ENCODE measurements at places on chromosomes 6 and 20.

DNA sequence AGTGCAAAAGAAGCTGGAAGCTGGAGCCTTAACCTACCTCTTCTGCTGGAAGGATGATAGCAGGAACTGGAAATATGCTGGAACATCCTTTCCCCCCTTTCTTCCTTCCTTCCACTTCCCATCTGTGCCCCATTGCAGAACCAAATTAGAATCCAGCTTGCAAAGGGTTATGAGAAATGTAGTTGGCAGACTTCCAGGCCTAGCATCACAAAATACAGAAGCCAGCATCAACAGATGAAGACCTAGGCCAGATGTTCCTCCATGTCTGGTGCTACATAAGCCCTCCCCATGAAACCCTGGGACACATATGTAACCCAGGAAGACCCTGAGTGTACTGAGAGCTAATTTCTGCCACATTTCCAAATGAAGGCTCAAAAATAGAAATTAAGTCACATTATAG, 40.0 kb upstream of the TFAP2B start:
- DNase-seq: no peak

DNA sequence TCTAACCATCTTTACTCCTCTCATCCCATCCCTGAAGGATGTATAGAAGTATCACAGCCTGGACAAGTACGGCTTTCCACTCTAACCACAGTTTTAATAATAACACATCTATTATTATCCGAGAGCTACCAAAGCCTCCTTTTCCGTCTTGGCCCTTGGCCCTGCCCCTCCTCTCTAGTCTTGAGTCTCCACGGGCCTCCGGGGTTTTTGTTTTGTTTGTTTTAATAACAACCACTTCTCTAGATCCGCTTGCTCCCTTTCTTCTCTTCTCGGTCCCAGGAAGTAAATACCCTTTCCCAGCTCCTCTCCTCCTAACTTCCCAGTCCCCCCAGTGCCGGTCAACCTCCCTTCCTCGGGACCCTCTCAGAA, 661 bp downstream of the LCA5 start:
- DNase-seq: no peak

GRCh38 chr20:25549843-25550477, 35.4 kb downstream of the NINL start:
- DNase-seq: no peak

- no peak for DNase-seq
Measured at GRCh38 chr6:154403788-154404187, 47.2 kb upstream of the IPCEF1 start.

- no peak for DNase-seq
Measured at GRCh38 chr20:15992564-15992963, 580.7 kb downstream of the KIF16B start.

DNA sequence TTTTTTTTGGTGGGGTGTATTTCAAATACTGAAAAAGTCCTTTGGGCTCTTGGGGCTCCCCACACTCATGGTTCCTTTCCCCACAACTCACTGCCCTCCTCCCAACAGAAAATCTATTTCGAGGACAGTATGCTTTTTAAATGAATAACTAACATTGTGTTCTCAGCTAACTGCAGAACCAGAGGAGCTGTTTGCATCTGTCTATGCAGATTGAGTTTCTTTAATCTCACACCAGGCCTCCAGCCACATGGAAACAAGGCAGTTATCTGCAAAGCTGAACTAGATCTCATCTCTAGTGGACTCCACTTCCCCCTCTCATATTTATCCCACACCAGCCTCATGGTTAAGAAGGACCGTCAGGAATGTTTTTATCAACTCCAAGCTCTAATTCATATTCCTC, 955.1 kb downstream of the KIF16B start:
- DNase-seq: no peak

DNA sequence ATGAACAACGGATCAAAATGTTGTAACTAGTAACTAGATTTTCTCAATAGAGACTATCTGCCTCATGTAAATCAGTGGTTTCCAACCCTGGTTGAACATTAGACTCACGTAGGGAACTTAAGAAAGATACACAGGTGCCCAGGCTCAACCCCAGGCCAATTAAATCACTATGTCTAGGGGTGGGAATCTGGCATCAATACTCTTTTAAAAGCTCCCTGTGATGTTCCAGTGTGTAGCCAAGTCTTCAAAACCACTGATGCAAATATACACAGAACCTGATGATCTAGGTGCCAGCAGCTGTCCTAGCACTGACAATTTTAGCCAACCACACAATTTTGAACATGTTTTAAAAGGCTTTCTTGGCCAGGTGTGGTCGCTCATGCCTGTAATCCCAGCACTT, 128.7 kb downstream of the TBC1D32 start:
- DNase-seq: no peak

DNA sequence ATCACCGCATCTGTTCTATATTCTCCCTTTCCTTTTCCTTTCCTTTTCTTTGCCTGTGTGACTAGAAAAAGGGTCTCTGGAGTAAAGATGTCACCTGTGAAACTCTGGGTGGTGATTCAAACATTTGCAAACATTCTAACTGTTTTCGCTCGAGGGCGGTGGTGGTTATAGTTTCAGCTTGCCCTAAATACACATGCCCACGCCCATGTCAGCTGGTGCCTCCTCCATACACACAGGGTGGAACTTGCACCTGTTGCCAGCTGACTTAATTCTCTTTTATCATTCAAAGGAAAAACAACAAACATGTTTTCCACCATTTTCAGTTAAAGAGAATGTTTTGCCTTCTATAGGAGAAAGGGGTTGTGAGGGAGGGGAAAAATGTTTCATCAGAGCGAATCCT, 381.9 kb upstream of the ARID1B start:
- DNase-seq: no peak

- DNase-seq: no peak
Measured at GRCh38 chr6:155222506-155222905, 41.3 kb upstream of the CLDN20 start.

DNA sequence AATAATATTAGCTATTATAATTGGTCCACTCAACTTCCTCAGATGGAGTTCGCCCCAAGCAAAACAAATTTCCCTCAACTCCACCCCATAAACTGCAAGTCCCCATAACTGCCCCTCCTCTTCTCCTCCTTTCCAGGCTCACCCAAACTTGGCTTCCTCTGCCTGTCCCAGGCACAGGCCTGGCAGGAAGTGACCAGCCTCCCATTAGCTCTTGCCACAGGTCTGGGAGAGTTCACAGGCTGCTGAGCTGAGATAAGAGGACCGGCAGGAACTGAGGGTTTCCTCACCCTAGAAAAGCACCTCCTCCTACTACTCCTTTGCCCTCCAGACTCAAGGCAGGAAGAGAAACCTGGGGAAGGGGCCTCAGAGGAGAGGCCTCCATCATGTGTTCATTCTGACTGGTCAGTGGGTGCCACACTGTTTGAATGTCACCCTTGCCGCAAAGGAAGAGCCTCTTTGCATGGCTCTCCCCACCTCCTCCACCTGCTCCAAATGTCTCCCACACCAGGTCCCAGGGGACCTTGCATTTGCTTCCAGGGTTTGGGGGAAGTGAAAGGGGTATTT, 24.5 kb upstream of the SMIM29 start:
- DNase-seq: no peak

DNA sequence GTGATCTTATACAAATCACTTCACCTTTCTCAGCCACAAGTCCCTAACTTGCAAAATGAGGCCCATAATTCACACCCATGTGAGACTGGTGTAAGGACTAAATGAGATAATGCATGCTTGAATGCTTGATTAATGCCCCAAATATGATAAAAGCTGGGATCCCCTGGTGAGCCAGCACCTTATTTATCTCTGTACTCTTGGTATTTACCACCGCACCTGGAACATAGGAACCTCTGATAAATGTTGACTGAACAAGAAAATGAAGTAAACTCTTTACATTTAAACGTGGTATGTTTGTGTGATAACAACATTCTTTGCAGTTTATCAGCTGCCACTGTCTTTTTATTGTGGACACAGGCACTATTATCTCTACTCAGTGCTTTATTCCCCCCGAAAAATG, 2.5 kb upstream of the APOBEC2 start:
- no peak for DNase-seq

GRCh38 chr6:43246301-43247113, 3.2 kb downstream of the TTBK1 start:
- DNase-seq: no peak

DNA sequence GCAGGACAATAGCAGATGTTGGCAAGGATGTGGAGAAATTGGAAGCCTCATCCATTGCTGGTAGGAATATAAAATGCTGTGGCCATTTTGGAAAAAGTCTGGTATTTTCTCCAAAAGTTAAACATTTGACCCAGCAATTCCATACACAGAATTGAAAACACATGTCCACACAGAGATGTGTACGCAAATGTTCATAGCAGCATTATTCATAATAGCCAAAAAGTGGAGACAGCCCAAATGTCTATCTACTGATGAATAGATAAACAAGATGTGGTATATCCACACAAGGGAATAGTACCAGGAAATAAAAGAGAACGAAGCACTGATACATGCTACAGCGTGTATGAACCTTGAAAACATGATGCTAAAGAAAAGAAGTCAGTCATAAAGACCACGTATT, 40.5 kb downstream of the CFAP61 start:
- no peak for DNase-seq

GRCh38 chr20:31679357-31680285, 41.9 kb downstream of the COX4I2 start:
- no peak for DNase-seq

- no peak for DNase-seq
Measured at GRCh38 chr6:142567461-142567860, 265.7 kb downstream of the ADGRG6 start.

DNA sequence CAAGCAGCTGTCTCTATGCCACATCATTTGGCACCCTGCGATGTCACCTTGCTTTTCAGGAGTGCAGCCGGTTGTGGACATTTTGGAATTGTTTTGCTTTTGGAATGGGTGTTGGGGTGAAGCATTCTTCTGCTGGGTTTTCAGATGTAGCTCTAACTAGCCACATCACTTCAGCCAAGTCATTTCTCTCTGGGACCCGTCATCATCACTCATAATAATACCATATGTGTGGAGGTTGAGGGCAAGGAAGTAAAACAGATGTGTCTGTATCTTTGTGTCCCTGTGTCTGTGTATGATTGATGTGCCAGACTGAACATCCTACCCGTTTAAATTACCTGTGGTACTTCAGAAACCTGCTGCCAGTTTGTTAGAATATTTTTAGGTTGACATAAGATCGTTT, 49.5 kb upstream of the TULP4 start:
- no peak for DNase-seq

DNA sequence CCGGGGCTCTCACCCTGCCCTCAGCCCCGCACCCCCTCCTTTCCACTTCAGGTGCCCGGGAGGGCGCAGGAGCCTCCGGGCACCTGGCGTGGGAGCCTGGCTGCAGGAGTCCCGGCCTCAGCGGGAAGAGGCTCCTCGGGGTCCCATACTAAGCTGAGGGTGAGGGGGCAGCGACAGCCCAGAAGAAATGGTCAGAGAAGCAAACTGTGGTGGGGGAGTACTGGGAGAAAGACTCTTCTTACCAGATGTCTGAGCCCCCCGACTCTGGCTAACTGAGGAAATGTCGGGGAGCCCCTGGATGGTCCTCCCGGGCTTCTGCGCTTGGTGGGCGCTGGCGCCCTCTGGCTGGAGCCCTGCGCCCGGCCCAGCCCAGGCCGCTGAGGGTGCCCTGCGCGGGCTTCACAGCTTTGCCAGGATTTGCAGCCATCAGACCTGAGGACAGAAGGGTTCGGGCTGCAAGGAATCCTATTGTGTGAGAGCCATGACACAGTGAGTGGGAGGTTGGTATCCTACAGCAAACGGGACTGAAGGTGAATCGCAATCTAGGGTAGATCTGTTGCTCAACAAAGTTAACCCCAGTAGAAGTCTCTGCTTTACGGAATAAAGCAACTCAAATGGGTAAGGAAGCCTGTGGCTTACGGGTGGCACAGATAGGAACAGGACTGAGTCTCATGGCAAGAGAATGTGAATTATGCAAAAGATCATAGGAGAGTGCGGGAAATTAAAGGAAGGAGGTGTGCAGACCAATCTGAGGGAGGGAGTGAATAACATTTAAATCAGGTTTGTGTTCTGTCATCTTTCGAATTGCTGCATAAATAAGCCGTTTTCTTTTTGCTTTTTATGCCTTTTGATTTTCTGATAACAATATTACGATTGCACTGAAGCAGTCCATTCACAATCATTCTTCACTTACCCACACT, 639 bp upstream of the RCAN2 start:
- DNase-seq: no peak

DNA sequence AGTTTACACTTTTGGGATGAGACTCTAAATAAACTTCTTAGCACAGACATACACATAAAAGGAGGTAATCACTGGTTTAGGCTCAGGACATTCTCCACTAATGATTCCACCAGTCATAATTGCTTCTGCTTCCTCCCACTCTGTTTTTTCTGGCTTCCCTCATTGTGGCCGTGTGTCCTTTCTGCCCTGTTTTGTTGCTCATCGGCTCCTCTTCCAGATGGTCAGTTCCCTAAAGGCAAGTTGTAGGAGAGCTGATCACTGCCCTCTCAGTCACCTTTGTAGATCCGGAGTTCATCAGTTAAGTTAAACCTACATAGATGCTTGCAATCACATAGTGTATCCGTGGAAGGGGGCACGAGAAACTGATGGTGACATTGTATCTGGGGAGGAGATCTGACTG, 200.5 kb upstream of the ARG1 start:
- no peak for DNase-seq

DNA sequence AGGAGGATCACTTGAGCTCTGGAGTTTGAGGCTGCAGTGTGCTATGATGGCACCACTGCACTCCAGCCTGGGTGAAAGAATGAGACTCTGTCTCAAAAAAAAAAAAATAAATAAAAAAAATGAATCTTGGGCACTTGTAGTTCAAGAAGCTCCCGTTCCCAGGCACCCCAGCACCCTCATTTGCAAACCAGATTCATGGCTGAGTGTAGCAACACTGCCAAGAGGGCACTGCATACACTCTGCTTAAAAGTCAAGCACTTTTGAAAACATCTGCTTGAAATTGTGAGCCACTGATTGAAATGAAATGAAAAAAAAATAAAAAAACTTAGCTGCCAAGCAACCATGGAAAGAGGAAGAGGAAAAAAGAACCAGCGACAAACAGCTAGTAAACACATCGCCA, 124.7 kb upstream of the SASH1 start:
- no peak for DNase-seq

GRCh38 chr6:3325210-3325609, 66.5 kb downstream of the PSMG4 start:
- no peak for DNase-seq

GRCh38 chr6:3165631-3166534, 8.5 kb upstream of the TUBB2A start:
- DNase-seq: no peak

GRCh38 chr20:59688999-59689398, 84.7 kb downstream of the PHACTR3 start:
- DNase-seq: no peak

DNA sequence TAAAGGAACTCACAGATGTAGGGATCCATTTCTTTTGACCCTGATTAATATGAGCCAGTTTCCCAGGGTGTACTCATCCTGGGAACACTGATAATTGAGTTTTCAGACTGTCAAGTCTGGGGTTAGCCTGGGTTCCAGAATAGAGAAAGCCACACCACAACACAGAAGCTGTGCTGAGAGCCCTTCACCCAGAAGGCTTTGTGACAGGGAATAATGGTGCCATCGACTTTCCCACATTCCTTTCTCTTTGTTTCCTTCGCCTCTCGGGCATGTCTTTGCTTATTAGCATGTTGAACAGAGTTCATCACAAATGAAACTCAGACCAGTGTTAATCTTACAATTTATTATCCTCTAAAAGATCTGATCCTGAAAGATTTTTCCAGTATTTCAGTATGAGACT, 95.0 kb downstream of the TCP11 start:
- no peak for DNase-seq

GRCh38 chr6:63814459-63814858, 178.9 kb downstream of the PHF3 start:
- no peak for DNase-seq

- no peak for DNase-seq
Measured at GRCh38 chr6:160027931-160028330, 59.0 kb downstream of the IGF2R start.
